ENCODE measurements at places on chromosomes 16 and 17. TPM values are rescaled to one million over a fixed set of nuclear protein-coding genes. Genes with fewer than 3 reads are reported as not detected.
A peak's percentile ranks its signal among the peaks of the same experiment; 100 is the strongest.

DNA sequence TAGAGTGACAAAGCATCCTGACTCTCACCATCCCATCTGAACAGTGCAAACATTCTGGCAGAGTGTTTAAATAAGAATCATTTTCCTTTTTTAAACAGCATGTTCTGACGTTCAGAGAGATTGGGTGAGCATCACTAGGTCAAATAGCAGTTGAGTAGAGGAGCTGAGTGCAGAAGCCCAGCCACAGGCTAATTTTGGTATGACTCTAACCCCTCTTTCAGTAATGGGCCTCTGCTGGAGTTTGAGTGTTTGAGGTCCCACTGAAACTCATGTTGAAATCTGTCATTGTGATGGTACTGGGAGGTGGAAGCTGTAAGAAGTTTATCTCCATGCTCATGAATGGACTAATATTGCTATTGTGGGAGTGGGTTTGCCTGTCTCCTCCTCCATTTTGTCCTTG, 194.4 kb downstream of the SALL1 start:
- DNase-seq, result no peak

DNA sequence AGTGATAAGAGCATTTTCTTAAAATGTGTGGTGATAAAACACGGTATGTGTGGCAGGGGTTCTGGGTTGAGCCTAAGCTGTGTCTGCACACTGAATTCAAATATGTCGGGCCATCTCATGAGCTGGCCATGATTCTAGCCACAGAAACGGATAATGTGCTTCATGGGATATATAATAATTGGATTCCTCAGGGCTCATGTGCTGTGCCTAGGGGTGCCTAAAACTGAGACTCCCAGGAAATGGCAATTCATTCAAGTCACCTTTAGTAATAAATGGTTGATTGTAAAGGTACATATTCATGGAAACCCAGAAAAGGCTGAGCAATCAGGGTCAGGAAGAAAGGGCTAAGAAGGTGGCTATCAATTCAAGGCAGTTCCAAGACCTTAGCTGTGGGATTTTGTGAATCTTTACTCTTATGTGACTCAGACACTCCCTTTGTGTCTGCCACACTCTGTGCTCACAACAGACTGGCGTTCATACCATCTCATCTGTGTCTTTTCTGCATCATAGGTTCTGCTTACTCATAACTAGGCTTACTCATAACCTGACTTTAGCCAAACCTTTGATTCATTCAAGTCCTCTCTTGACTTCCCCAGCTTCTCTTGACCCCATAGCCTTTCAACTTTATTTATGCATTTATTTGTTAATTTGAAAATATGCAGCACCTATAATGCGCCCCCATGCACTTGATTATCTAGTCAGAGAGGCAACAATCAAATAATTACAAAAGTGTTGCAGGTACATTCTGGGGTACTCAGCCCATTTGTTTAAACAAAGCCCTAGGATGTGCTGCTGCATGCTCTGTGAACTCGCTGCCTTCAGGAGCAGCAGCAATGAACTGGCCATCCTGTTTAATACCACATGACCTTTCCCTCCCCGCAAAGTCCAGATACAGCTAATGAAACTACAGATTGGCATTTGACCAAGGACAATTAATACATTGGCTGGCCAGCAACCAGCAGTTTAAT, 28.4 kb upstream of the MED13 start:
- no peak for DNase-seq

DNA sequence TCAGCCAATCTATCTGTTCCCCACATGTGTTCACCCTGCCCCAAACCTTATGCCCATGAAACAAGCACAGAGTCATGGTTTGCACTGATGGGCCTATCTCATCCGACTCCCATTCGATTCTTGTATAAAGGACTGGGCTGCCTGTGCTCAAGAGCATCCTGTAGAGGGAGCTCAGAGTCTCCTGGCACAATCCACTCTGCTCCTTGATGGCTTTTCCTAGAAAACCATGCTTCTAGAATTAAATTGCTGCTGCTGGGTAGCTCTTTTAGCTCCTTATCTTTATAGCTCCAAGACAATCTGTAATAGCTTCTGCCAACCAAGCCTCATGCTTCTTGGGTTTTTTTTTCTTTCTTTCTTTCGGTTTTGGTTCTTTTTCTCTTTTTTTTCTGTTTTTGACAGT, 9.7 kb downstream of the ZNF19 start:
- no peak for DNase-seq

DNA sequence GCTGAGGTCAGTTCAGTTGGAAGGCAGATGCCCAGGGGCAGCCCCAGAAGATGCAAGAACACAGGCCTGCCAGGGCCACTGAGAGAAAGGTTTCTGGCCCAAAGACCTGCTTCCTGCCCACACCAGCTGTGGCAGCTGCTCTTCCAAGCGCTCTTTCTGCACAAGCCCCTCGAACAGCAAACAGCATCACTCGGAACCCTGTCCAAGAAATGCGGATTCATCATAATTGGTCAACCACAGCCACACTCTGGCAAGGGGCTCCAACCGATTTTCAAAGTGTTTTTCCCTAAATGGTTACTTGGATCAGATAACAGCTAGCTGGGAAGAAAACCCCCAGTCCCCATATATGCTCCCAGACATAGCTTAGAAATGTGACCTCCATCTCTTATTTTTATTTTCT, 71.1 kb upstream of the DNAH17 start:
- DNase-seq, result no peak

- DNase-seq, result no peak
Measured at GRCh38 chr17:39774047-39774446, 36.3 kb downstream of the GRB7 start.

DNA sequence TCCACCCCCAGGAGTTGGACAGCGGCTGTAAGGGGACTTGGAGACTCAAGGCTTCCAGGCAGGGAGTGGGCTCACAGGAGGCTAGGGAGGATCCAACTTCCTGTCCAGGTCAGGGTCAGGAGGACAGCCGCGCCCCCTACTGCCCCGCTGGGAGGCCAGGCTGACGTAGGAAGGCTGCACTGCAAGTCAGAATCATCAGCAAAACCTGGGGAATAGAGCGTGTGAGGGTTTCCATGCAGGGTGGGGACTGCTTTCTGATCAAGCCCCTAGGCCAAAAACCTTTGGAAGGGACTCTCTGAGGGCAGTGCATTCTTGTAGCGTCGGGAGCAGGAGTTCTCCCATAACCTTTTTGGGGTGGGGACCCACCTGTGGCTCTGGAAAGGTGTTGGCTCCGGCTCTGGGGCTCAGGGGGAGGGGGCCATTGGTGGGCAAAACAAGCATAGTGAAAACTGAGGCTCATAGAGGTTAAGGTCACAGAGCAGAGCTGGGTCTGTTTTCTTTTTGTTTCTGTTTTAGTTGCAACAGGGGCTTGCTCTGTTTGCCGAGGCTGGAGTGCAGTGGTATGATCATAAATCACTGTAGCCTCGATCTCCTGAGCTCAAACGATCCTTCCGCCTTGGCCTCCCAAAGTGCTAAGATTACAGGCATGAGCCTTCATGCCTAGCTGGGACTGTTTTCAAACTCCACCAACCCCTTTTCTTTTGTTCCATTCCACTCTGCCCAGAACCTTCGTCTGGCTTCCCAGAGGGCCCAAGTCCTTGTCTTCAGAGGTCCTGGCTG, 22.1 kb downstream of the RAI1 start:
- DNase-seq, result peak; percentile 42

DNA sequence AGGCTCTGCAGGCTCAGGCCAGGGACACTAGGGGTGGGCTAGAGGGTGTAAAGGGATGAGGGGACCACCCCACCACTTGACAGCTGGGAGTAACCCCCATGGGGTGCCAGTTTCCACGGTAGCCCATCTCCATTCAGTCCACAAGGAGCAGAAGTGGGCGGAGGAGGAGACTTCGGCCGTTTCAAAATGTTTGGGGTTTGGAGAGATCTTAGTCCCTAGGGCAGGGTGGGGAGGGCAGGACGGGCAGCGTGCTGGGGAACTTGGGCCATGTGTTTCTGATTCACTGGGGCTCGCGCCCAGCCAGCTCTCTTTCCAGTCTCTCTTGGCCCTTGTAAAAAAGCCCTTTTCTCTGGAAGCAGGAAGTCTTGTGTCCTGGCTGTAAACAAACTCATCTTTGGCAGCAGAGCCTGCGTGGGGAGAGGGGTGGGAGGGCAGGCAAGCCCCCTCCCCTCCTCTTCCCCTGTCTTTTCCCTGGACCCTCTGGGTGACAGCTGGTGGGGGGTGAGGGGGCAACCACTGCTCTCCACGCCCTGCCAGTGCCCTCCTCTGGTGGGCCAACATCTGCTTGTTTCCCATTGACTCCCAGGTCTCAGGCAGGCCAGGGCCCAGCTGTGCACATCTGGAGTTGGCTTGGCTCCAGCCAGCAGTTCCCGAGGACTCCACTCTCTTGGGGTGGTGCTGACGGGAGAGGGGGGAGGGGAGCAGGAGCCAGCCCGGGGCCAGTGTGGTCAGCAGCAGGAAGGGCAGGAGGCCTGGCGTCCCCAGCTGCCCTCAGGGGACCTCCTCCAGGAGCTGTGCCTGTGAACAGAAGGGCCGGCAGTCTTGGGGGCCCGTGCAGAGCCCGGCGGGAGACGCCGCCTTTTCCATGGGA, 8.1 kb downstream of the CYGB start:
- DNase-seq, result peak; percentile 95

- DNase-seq, result no peak
Measured at GRCh38 chr17:82269882-82270500, 3.5 kb downstream of the CSNK1D start.

GRCh38 chr16:79089735-79090284, 510.7 kb downstream of the MAF start:
- no peak for DNase-seq

- no peak for DNase-seq
Measured at GRCh38 chr16:62870554-62870953, 834.3 kb upstream of the CDH8 start.

DNA sequence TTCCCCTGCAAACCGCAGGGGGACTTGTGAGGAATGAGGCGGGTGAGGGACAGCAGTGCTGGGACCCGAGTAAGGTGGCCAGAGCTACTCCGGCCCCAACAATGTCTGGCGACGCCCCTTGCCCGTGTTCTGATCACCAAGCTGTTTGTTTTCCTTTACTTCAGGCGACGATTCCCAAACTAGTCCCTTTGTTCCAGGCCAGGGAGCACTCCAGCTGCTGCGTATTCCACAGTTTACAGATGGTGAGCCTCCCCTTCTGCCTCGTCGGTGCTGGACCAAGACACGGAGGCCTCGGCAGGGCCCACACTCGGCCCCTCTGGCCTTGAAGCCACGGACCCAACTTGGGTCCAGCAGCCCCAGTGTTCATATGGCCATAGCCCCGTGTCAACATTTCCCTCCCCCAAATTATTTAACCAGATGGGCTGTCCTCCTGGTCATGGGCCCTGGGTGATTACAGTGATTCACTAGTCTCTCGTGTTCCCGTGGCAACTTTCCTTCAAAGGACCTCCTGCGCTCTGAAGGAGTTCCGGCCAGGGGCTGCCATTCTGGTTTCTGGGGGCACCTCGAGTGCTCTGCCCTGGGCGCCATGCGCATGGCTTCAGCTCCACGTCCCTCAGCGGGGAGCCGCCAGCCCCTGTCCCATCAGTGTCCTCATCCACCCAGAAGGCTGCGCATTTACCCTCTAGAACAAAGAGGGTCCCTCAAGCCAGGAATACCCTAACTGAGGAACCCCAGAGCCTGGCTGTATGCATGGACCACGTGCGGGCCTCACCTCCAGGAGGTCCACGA, 24.8 kb upstream of the MTSS2 start:
- no peak for DNase-seq

DNA sequence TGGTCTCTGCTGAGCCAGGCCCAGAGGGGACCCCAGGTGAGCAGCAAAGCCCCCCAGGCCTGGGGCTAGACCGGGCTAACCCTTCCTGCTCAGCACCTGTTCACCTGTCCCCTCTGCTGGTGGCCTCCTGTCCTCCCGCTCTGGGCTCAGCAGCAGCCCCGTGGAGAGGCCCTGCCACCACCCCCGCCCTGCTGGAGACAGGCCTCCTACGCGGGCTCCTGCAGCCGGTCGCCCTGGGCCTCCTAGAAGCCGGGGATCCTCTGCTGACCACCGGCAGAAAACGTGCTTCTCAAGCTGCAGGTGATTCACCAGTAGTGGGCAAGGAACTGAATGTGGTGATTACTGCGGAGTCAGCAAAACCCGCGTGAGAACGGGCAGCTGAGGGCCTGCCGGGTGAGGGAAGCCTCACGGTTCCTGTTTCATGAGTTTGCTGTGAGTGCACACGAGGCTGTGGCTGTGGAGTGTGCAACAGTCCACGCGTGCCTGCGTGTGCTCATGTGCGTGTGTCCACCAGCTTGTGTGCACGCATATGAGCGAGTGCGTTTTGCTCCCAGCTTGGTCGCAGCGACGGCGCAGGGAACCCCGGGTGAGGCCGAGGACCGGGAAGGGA, 792 bp downstream of the SECTM1 start:
- peak; percentile 48 for DNase-seq

GRCh38 chr16:89618109-89618998, 4.9 kb downstream of the DPEP1 start:
- no peak for DNase-seq

DNA sequence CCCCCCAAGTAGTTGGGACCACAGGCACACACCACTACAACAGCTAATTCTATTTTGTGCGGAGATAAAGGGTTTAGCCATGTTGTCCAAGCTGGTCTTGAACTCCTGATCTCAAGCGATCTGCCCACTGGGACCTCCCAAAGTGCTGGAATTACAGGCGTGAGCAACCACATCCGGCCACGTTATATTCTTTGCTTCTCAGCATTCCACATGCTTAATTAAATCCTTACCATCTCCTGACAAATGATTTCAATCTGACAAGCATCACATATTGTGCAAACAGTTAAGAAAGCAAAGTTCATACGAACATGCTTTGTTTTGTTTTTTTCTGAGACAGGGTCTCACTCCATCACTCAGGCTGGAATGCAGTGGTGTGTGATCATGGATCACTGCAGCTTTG, 18.2 kb downstream of the HIGD1B start:
- DNase-seq, result no peak

DNA sequence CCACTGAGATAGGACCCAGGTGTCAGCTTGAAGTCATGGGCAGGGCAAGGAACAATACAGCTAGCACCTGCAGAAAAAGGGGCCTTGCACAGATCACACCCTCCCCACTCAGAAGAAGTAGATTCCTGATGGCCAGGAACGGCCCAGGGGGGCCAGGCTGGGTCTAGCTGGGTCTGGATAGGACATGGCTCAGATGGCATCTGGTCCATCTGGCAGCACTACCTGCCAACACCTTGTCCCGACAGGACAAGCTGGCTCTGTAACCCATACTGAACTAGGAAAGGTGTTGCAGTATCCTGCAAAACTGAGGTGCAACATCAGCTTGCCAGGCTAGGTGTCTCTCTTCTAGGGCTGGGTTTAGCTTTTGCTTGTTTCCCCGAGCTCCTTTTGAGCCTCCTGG, 38.9 kb upstream of the GFOD2 start:
- DNase-seq, result no peak

GRCh38 chr16:56423584-56424403, 1.6 kb downstream of the AMFR start:
- DNase-seq, result no peak

SNX20 gene
- 0.69 TPM for total RNA-seq

KRT9 gene
- not detected for total RNA-seq

VASN gene
- 5.5 TPM for total RNA-seq

SPAG5 gene
- 1.0 TPM for total RNA-seq
